ENCODE measurements at places on chromosomes 5 and 9.

GRCh38 chr5:151223447-151224264 lies at the start of gene CCDC69:
Gene CCDC69, minus strand, starts transcription at chr5:151224092. Its CDS starts 122 bp downstream, at chr5:151223970.
- DNase-seq = peak; percentile 20

DNA sequence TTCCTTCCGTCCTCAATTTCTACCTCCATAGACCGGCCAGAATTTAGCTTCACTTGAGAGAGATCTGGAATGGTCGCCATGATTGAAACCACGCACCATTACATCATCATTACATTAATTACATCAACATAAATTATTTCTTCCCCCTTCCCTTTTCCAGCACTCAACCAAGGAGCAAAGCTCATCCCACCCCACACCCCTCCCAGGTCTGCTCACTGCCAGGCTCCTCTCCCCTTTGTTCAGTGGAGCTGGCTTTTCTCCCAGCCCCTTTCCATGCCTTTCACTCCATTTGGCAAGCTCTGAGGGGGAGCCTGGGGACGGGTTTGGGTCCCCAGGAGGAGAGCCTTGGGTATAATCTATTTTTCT lies 8.4 kb downstream of the RACK1 start:
- DNase-seq = no peak

GRCh38 chr5:72817671-72818266 lies 1.3 kb downstream of the TNPO1 start:
- DNase-seq = no peak

DNA sequence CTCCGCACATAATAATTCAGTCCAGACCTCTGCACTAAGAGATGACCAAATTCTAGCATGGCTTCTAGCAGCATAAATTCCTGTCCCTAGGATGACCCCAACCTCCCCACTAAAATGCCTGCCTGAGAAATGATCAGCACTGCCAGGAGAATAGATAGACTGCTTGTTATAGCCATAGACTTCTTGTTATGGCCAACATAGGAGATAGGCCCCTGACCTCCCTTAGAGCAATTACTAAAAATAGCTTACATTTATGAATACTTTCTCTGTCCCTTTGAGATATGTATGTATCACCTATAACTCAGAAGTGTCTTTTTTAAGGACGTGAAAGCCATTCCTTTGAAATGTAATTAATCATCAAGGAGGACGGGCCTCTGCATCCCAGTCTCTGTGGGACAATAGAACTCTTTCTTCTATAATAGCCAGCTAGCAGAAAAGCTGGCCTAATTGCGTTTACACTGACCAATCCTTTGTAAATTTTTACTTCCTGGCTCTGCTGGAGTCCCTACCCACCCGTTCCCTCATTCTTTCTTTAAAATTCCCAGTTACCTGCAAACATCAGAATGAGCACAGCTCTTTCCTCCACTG lies 1002.7 kb downstream of the CDH18 start:
- no peak for DNase-seq

- no peak for DNase-seq
Observed at GRCh38 chr5:132873119-132873929, at the start of gene LEAP2. Gene LEAP2, plus strand, starts transcription at chr5:132873668. Its CDS starts 27 bp downstream, at chr5:132873695.

- no peak for DNase-seq
Observed at GRCh38 chr5:129593525-129593924, 133.4 kb downstream of the ADAMTS19 start.

GRCh38 chr5:172869691-172870090 lies 35.6 kb downstream of the ERGIC1 start:
- no peak for DNase-seq

- DNase-seq = no peak
Observed at GRCh38 chr9:114236391-114237138, 81.2 kb downstream of the COL27A1 start.

DNA sequence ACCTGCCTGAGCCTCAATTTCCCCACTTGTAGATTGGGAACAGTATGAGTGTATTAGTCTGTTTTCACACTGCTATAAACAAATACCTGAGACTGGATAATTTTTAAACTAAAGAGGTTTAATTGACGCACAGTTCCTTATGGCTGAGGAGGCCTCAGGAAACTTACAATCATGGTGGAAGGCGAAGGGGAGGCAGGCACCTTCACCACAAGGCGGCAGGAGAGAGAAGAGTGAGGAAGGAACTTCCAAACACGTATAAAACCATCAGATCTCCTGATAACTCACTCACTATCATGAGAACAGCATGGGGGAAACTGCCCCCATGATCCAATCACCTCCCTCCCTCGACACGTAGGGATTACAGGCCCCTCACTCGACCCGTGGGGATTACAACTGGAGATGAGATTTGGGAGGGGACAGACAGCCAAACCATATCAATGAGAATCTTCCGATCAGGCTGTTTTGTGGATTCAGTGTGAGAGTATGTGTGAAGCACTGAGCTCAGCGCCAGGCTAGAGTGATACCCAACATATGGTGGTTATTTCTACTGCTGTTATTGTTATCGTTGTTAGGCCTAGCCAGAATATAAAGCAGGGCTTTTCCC lies 14.6 kb upstream of the LMX1B start:
- DNase-seq = no peak

GRCh38 chr9:38048316-38048969 lies 20.6 kb downstream of the SHB start:
- DNase-seq = no peak

DNA sequence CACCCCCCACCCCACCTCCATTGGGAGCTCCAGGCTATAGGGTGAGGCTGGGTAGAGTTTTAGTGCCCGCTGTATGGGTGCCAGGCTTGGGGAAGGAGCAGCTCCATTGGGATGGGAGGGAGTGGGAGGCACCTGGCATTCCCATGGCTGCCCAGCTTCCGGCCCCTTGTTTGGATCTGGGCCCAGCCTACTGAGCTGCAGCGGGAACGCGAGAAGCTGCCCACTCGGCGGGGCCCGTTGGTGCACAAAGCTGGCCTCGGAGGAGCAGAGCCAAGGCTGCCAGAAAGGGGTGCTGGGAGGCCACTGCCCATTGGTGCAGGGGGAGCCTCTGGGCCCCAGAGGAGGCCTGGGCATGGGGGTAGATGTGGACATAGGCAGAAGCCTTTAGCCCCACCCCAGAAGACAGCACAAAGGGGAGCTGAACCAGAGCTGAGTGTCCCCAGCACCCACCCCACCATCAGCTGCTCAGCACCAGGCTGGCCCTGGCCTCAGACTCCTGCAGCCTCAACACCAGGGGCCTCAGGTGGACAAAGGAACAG lies 4.4 kb downstream of the LCN9 start:
- no peak for DNase-seq

DNA sequence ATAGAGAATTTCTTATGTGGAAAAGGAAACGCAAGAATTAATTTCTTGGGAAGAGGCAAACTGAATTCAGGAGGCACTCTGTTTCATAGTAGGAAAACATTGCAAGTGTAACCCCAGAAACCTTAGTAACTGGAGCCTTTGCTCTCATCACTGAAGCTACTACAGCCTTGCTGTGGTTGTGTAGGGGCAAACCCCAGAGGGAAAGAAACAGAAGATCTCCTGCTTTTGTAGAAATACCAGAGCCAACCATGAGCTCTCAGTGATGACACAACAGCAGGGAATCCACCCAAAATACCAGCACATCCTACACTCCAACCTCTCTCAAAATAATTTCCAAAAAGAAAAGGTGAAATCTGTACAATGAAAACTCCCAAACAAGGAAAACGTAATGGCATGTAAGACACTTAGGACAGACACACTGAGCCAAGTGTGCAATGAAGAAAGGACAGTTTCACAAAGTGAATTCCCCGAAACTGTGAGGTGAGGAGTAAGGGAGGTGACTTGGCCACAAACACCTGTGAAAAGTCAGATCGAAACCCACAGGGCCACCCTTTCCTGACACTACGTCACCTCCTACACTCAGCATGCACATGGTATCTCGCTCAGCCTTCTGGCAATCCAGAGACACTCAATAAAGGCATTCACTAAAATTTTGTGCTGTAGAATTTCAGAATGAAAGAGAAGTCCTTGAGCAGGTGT lies 8.5 kb upstream of the ACSL6 start:
- no peak for DNase-seq

DNA sequence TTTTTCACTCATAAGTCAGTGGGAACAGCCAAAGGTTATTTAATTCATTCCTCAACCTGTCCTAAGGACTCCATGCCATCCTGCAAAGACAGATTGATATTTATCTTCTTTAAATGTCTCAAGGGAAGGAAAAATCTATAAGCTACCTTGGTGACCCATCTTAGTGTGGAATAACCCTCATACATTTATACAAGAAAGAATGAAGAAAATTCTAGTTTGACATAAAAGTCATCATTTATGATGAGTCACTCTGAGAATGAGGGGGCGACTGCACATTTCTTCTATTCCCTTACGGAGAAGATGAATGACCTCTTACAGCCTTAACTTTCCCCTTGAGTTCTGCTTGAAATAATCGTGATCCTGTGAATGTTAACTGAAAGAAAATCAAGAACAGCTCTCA lies 26.8 kb upstream of the NUDT12 start:
- no peak for DNase-seq

GRCh38 chr5:87872986-87873385 lies 395.7 kb downstream of the TMEM161B start:
- no peak for DNase-seq

- peak; percentile 37 for DNase-seq
Observed at GRCh38 chr9:4640027-4640426, 22.1 kb upstream of the PLPP6 start.

- DNase-seq = no peak
Observed at GRCh38 chr5:53928641-53929040, 368.2 kb downstream of the NDUFS4 start.

DNA sequence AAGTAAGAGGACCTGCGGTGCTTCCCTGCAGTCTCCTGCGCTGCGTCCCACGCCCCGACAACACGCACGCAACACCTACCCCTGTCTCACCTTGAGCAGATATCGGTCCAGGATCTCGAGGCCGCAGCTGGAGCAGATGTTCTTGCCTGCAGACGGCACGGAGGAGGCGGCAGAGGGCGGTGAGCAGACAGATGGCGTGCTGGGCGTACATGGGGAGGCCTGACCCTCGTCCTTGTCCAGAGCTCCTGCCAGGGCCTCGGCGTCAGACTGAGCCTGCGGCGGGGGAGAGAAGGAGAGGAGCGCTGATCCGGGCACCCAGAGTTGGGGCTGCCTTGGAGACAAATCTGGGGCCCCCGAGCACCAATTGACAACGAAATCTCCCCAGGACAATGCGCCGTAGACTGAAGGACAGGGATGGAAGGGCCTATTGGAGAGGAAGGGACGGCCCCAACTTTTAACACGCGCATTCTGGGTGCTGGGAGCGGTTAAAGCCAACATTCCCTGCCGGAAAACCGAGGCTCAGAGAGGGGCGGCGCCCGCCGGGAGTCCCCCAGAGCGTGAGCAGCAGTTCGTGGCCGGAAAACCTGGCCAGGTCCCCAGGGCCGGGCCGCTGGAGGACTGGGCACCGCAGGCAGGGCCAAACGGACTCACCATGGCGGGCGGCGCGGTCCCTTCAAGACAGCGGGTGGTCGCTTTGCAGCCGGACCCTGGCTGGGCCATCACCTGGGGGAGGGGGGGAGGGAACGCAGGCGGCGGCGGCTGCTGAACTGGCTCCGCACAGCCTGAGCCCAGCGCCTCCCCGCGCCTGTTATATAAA lies 1.8 kb downstream of the LHX6 start:
- no peak for DNase-seq

DNA sequence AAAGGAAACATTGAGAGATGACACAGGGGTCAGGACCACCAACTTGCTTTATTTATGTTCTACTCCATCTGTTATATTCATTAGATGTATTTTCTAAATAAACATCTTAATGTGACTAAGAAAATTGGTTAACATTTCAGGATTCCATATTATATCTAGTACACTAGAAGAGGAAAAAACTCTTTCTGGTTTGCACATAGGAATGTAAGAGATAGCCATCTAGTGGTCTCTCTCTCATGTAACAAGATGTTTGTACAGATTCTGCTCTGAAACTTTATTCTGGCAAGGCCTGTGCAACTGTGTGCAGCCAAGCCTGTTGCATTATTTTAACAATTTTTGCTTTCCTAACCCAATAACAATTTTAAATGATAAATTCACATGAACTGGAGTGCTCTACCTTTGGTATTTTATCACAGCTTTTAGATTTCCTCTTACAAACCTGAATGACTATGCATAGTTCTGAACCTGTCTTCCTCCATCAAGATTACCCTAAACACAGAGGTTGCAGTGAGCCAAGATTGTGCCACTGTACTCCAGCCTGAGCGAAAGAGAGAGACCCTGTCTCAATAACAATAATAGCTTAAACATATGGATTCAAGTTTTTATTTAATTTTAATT lies 148.2 kb downstream of the GIN1 start:
- peak; percentile 10 for DNase-seq

DNA sequence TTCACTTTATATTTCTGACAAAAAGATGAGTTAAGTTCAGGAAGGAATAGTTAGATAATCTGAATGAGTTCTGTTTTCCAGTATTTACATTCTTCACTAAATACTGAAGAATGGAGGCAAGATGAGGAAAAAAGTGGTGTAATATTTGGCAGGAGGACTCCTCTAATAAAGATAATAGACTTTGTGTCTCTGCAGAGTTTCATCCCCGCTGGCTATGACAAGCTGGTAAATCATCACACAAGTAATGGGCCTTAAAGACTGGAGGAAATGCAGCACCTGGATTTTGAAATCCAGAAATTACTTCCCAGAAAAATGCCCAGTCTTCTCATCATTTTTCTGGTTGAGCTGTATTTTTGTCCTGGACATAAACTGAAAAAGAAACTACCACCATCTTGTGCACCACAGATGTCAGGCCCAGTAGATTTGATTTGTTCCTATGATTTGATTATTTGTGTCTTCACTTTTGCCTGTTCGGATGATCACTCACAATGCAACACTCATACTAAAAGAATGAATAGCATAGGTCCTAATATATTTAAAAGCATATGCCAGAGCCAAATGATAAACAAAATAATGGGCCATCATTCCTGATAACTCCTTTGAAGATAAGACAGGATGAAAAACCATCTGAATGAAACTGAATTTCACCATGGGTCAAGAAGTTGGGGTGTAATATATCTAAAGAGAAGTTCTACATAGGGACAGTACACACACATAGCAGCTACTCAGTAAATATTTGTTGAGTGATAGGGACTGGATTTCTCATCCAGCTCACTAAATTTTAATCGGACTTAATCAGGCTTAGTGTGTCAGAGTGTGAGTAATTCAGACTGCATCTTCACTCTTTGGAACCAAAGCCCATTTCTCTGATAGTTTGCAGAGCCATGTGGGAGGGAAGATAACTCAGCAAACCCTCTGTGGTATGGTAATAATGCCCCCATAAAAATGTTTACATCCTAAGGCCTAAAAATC lies 200.5 kb downstream of the HINT1 start:
- no peak for DNase-seq

GRCh38 chr5:129041196-129041881 lies 53.2 kb upstream of the ISOC1 start:
- DNase-seq = no peak

GRCh38 chr5:170495825-170496661 lies 7.8 kb upstream of the KCNIP1 start:
- DNase-seq = no peak

- DNase-seq = no peak
Observed at GRCh38 chr5:73393611-73394489, 54.7 kb downstream of the FOXD1 start.

Data from NCI-H1436 (cell line).